Suprapubic skin (tissue), 4 donors: ENCODE measurements at places on chromosomes 7 and 10.

DNA sequence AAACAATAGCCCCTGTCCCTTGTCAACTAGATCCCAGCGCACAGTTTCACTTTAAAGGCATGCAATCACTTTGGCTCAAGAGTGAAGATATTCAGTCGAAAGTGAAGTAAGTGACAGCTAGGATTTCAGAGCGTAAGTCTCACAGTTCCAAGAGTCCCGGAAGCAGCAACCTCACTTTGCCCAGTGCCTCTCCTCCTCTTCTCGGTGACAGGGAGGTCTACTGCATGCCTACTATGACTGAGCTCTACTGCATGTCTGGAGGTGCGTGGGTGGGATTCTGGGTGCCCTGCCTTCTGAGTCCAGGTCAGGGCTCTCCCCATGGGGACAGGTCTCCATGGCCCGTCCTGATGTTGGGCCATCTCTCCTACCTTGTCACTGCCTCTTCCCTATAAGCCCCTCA lies 17.0 kb downstream of the PRKCQ start:
- DNase-seq: no peak

GRCh38 chr10:33706191-33706590 lies 371.7 kb upstream of the NRP1 start:
- DNase-seq: no peak

DNA sequence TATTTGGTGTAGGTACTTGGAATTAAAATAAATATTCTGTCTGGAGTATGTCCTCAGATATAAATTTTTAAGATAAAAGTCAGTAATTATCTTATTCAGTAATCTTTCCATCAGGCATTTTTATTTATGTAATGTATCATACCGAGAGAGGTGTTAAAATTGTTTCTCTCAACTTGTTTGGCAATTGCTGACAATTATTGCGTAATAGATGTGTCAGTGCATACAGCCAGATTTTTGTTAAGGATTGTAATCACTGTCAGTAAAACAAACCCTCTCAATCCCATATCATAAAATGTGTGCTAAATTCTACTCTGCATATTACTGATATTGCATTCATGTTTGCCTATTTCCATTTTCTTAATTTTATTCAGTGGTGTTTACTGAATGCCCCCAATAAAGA lies 69.2 kb downstream of the CNTNAP2 start:
- DNase-seq: no peak

GRCh38 chr7:41624818-41625217 lies 78.1 kb downstream of the INHBA start:
- DNase-seq: no peak

GRCh38 chr10:126400641-126401040 lies 12.4 kb upstream of the ADAM12 start:
- DNase-seq: no peak

DNA sequence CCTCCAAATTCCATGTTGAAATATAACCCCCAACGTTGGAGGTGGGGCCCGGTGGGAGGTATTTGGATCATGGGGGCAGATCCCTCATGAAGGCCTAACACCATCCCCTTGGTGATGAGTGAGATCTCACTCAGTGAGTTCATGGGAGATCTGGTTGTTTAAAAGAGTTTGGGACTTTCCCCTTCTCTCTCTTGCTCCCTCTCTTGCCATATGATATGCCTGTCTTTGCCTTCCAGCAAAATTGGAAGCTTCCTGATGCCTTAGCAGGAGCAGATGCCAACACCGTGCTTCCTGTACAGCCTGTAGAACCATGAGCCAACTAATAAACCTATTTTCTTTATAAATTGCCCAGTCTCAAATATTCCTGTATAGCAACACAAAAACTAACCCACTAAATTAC lies 55.7 kb upstream of the CDK1 start:
- DNase-seq: no peak

DNA sequence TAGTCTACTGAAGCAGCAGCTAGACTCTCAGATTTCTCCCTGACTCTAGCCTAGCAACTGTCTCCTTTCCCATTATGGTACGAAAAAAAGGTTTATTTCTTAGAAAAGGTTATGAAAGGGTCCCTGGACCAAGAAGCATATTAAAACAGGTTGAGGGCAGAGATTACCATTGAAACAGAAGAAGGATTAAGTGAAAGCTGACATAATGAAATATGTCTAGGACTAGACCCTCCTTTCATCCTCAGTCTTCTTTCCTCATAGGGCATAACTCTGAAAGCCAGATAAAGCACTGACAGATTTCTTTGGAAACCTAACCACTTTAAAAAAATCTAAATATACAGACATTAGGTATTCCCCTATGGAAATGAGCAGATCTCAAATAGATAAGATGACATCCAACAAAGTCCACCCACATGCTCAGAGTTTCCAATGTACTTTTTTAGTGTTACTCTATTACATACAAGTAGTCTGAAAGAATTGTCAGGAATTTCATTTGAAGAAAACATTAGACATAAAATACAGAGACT lies 58.6 kb downstream of the JMJD1C start:
- DNase-seq: no peak

GRCh38 chr10:26909753-26910152 lies 49.0 kb upstream of the ABI1 start:
- DNase-seq: no peak

- DNase-seq: peak; percentile 83
Observed at GRCh38 chr10:52308251-52309031, 5.6 kb upstream of the DKK1 start.

DNA sequence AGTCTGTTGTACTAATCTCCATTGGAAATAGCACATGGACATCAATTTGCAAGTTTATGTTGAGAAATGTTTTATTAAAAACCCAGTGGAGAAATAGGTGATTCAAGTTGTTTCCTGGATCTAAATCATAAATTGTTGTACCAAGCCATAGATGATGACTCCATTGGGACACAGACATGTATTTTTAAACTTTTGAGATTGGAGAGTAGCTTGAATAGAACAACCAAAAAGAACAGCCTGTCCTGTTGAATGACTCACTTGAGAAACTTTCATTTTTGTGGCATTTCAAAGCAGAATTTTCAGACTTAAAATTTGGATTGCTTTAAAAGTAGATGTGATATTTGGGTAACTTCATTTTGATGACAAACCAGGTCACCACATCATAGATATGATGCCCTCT lies 197.5 kb downstream of the GPAM start:
- no peak for DNase-seq

- no peak for DNase-seq
Observed at GRCh38 chr7:155744971-155745683, 67.1 kb downstream of the SHH start.

DNA sequence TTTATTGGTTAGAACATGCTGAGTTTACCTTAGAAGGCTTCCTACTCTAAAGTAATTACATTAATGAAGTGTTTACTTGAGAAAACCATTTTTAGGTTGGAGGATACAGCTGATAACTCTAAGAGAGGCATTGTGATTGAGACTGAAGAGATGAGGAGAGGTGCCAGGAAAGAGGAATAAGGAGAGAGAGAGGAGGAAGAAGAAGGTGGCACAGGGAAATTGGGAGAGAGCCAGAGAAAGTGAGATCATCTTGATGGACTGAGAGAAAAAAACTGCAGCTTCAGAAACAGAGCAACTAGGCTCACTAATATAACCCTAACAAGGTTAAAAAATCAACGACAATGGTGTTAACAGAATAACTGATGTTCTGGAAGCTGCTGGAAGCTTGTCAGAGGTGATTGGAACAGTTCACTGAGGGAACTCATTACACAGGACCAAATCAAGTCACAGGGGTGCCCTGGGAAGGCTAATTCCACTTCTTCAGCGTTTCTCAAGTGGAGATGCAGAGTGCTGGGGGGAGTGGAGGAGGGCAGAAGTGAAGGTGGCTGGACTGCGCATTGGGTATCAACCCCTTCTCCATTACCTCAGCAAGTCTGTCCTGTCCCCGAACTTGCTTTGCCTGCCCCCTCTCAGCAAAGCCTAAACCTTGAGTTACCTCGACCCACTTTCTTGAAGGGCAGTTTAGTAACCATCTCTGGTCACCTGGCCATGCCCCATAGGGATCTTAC lies 6.9 kb upstream of the SORBS1 start:
- DNase-seq: peak; percentile 4

DNA sequence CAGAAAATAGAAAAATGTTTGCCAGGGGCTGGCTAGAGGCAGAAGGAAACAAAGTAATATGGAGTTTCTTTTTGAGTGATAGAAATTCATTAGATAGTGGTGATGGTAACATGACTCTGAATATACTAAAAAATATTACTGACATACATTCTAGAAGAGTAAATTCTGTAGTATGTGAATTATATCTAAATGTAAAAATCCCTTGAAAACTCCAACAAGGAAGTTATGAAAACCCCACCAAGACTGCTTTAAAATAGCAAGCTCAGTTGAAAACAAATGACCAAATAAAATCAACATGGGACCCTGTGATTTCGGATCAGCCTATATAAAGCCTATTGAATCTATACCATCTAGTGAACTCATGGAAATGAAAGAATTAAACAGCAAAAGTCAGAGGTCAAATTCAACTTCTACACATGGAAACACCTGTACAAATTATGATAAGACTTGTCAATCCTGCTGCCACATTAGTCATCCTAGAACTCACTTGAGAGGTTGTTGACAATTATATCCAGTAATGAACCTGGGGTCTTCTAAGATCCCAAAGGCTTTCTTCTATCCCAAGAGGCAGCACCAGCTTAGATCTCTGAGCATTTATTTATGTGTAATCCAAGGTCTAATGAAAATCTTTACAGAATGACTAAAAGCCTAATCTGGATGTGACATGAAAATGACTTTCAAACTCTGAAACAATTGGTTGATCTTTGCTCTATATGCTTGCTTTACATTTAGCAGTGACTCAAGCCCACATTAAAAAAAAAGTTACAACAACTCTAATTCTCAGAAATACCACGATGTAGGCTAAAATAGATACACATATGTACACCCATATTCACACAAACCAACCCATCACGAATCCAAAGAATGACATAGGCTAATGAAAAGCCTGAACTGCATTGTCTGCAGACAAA lies 59.3 kb downstream of the OSBPL3 start:
- no peak for DNase-seq

DNA sequence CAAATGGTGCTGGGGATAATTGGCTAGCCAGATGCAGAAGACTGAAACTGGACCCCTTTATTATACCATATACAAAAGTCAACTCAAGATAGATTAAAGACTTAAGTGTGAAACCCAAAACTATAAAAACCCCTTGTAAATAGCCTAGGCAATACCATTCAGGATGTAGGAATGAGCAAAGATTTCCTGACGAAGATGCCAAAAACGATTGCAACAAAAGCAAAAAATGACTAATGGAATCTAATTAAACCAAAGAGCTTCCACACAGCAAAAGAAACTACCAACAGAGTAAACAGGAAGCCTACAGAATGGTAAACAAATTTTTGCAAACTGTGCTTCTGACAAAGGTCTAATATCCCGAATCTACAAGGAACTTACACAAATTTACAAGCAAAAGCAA lies 30.9 kb upstream of the PLXDC2 start:
- no peak for DNase-seq

DNA sequence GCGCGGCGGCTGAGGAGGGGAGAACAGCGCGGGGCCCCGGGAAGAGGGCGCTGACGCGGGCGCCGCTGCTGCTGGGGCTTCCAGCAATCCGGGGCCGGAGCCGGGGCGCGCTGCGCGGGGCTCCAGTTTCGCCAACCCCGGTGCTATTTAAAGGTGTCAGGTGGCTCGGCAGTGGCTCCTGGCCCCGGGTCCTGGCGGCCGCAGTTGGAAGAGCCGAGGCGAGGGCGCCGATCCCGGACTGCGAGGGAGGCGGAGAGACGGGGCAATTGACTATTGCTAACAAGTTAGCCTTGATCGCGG lies 347 bp downstream of the LBX1 start:
- DNase-seq: no peak

DNA sequence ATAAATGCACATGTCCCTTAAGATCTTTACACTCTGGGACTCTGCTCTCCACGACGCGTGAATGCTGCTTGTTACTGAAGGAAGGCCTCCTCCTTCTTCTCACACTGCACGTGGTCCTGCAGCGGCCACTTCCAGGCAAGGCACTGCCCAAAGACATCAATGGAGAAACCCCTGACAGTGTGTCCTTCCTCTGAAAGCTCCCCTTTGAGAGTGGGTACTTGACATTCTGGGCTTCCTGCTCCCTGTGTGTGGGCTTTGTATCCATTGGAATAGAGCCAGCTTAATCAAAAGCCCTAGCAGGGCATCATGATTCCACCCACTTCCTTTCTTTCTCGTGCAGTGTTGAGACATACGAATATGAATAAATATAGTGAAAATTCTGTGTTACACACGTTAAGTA lies 69.7 kb upstream of the STK17A start:
- no peak for DNase-seq

GRCh38 chr10:101775273-101776160 lies at the start of gene FGF8:
Gene FGF8, minus strand, starts transcription at chr10:101776114. Its CDS starts 214 bp downstream, at chr10:101775900.
- DNase-seq: peak; percentile 73

- DNase-seq: no peak
Observed at GRCh38 chr7:1533547-1534329, 3.2 kb downstream of the MAFK start.

- no peak for DNase-seq
Observed at GRCh38 chr7:37310327-37311080, 138.2 kb downstream of the ELMO1 start.

DNA sequence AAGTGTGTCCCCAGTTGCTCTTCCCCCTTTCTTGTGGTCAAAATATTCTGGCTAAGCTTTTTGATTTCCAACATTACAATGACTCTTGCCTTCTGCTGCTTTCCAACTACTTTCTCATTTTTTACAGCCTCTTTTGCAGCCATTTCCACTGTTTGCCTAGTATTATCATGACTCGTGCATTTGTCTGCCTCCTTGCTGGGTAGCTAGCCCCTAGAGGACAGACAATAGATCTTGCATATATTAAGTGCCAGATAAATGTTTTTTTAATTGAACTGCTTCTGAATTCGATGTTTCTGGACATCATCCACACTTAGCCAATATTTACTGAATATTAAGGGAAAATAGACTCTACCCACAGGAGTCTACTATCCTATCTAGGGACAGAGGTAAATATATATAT lies 124.5 kb downstream of the POU6F2 start:
- DNase-seq: no peak

- DNase-seq: peak; percentile 1
Observed at GRCh38 chr7:154918741-154919140, 84.2 kb downstream of the PAXIP1 start.

GRCh38 chr7:138584283-138584682 lies 116.9 kb downstream of the SVOPL start:
- no peak for DNase-seq

- no peak for DNase-seq
Observed at GRCh38 chr7:107394831-107395230, 75.0 kb upstream of the GPR22 start.

GRCh38 chr10:49228677-49229076 lies 40.5 kb upstream of the TMEM273 start:
- DNase-seq: no peak

- DNase-seq: no peak
Observed at GRCh38 chr10:49552277-49552676, 13.4 kb upstream of the ERCC6 start.
